ENCODE measurements at places on chromosomes 2 and 18.

GRCh38 chr2:205324355-205324754, 357.9 kb upstream of the NRP2 start:
- no peak for DNase-seq

- DNase-seq, result no peak
Observed at GRCh38 chr2:234204480-234204879, 154.0 kb downstream of the SPP2 start.

DNA sequence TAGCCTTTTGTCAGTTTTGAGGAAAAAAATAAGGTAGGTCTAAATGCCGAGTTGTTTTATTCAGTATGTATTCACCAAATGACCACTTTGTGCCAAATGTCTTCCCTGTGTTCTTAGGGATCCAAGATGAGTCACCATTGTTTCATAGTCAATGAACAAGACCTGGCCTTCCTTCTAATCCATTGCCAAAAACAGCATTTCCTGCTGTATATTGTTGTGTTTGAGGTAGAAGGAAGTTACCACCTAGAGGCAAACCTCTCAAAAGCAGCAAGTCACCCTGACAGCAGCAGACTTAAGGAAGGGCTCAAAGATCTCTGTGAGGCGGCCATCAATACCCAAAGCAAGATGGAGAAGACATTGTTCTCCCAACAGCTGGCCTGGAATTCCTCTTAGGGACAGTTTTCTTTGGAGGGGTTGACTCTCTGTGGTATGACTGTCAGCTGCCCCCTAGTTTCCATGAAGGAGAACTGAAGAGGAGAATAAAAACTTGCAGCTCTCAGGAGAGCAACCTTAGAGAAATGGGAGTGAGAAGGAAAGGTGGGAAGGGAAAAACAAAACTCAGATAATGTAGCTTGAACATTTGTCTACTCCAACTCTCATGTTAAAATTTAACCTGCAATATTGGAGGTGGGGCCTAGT, 328.3 kb downstream of the LRATD1 start:
- no peak for DNase-seq

- no peak for DNase-seq
Observed at GRCh38 chr2:19028587-19029375, 329.6 kb downstream of the OSR1 start.

DNA sequence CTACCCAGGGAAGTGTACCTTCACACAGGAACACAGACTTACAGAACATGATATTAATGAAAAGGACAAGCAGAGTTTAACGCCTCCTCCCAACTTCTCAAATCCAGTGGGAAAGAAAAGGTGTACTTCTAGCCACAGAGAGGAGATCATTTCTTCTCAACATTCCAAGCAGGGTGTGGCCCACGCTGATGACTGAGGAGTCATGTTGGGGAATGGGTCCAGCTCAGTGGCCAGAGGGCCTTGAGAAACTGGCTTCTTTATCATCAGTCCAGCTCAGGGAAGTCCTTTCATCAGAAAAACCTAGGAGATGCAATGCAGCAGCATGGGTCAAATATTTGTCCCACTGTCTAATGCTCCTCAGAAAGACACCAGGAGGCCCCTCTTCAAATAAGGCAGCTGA, 63.0 kb downstream of the RBM43 start:
- DNase-seq, result no peak

DNA sequence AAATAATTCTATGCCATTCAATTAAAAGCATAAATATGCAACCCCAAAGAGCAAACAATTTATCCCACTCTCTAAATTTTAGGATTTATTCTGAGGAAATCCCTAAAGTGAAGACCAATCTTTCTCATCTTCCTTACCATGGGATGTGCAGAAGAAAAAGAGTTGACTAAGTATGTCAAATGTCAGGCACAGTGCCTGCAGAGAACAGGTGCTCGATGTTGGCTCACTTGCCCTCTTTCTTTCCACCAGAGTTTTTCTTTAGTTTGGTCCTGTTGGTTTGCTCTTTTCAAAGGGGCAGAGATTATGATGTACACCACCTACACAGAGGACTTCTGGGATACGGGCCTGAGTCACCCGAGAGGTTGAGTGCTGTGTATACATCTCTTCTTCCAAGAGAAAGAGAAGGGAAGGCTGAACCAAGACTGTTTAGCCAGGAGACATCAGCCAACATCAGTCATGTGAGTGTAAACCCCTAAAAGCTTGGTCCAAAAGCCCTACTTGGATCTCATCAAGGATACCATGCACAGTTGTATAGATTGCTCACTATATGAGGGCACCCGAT, 51.7 kb downstream of the SUMO1 start:
- DNase-seq, result no peak

- peak; percentile 28 for DNase-seq
Observed at GRCh38 chr2:75464348-75464946, 96.3 kb downstream of the EVA1A start.

GRCh38 chr2:226873826-226874225, 38.0 kb downstream of the RHBDD1 start:
- DNase-seq, result no peak

DNA sequence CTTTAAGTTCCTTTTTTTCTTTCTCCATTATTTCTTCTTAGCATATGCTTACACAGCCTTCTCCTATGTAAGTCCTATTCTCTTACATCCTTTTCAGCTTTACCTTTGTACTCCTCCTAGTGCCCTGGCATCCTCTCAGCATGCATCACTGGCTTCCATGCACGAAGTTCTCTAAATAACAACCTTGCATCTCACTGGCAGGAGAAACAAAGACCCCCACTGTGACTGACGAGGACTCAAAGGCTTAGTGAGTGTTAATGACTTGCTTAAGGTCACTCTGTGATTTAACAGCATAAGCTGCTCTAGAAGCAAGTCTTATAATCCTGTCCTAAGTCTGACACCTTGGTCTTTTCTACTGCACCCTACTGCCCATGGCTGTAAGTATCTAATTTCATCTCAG, 1236.0 kb upstream of the CELF4 start:
- DNase-seq, result no peak

- no peak for DNase-seq
Observed at GRCh38 chr2:223642506-223642905, 40.3 kb upstream of the SCG2 start.

- DNase-seq, result no peak
Observed at GRCh38 chr2:96152304-96153161, 7.3 kb upstream of the DUSP2 start.

- DNase-seq, result no peak
Observed at GRCh38 chr2:12824778-12825379, 108.1 kb downstream of the TRIB2 start.

DNA sequence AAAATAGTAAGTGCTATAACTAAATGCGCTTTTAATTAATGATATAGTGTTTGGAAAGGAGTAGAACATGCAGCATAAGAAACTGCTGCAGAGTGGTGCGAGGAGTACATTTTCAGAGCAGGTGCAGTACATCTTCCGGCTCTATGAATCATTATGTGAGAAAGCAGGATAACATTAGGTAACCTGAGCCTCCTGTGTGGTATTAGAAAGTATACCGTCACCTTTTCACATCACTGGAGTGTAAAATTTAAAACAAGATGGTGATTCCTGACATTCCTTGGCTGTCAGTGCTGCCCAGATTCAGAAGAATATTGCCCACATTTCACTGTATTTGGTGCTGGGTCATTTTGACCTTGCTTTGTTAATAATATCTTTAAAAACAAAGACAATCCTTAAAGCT, 7.8 kb upstream of the DYNC2LI1 start:
- no peak for DNase-seq

GRCh38 chr2:47937677-47938076, 31.4 kb upstream of the FBXO11 start:
- DNase-seq, result no peak

DNA sequence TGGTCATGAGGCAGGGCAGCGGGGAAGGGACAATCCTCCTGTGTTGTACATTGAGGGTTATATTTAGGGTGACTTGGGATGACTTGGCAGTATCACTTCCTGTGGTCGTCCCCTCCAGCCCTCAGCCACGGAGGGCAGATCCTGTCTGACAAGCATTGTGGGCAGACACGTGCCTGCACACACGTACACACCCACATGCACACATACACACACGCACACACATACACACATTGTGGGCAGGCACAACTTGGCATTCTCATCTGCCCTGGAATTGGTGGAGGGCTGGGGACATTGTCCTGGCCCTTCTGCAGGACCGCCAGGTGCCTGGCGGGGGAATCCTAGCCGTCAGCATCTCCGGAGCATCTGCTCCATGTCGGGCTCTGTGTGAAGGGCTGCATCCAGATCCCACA, 47.6 kb downstream of the ODC1 start:
- no peak for DNase-seq

GRCh38 chr2:108605947-108606346, 71.7 kb downstream of the LIMS1 start:
- no peak for DNase-seq

- DNase-seq, result no peak
Observed at GRCh38 chr2:140604788-140605187, 1526.0 kb downstream of the LRP1B start.

- no peak for DNase-seq
Observed at GRCh38 chr18:59096098-59096789, 43.4 kb upstream of the SEC11C start.

- no peak for DNase-seq
Observed at GRCh38 chr2:1594123-1594372, 150.3 kb downstream of the PXDN start.

DNA sequence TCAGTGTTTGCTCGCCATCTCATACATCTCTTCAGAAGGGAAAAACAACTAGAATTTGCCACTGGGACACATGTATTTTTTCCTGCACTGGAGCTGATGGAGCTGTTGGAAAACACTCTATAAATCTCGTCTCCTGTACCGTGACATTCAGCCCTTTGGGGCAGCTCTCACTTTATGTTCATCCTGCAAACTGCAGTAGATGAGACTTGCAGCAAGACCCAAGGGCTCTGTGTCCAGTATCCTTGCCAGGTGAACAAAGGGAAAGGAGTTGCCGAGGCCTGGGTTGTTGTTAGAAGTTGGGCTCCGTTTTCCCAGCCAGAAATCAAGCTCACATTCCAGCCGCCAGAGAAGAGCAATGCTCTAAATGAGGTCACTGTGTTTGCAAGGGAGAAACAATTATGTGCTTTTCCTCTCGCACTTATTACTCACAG, 285.1 kb downstream of the SLC4A3 start:
- DNase-seq, result peak; percentile 17

GRCh38 chr18:35424356-35424755, 47.2 kb upstream of the ZNF396 start:
- no peak for DNase-seq

- DNase-seq, result no peak
Observed at GRCh38 chr2:65558743-65559142, 126.3 kb upstream of the SPRED2 start.

GRCh38 chr18:74951165-74951760, 257.7 kb downstream of the PTGR3 start:
- peak; percentile 87 for DNase-seq

DNA sequence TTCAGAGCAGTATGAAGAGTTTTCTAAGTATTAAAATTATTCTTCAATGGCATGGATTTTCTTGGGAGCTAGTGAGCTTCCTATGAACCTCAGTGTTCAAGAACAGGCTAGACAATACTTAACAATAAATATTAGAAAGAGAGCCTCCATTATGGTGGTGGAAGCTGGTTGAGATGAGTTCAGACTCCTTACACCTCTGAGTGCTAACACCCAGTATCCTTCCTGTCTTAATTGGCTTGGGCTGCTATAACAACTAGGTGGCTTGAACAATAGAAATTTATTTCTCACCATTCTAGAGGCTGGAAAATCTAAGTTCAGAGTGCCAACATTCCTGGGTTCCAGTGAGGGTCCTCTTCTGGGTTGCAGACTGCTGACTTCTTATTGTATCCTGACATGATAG, 369.4 kb upstream of the HNRNPA3 start:
- no peak for DNase-seq
